ENCODE measurements at places on chromosomes 4 and X.

DNA sequence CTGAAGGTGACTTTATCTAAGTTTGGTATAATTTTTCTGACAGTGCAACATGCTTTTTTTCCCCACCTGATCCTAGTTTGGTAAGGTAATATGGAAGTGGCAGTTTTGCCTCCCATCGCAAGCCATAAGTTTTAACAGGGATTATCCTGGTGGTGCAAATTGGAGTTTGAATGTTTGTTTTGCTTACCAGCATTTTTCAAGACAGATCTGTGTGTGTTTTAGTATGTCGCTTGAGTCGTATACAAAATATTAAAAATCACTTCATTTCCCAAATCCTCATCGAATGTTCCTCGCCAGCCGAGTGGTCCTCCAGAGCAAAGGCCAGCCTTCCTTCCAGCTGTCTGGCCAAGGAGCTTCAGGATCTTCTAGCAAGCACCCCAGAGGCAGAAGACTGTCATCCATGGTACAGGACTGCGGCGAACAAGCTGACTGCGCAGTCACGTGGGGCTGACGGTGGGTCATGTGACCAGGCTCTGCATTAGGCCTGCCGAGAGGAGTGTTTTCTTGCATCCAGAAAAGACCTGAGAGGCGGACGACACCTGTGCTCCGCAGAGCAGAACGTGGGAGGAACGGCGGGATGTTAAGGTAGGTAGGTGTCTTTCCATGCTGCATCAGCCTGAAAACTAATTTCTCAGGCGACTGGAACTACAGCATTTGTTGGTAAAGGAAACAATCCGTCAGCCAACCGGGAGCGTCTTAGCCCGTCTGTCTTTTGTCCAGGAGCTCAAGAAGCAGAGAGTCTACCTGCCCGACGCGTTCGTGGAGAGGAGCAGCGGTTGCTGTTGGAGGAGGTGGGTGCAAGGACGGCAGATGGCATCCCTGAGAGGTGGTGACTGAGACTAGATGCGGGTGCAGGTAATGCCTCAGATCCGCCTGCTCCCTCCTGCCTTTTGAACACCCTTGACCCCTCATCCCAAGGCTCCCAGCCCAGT lies at the start of gene GPRASP3:
Gene GPRASP3 (plus strand): TSS at position 507 of the 932 bp plus-strand sequence. CDS start 28,253 bp downstream, outside the sequence.
- DNase-seq, result peak; percentile 53

DNA sequence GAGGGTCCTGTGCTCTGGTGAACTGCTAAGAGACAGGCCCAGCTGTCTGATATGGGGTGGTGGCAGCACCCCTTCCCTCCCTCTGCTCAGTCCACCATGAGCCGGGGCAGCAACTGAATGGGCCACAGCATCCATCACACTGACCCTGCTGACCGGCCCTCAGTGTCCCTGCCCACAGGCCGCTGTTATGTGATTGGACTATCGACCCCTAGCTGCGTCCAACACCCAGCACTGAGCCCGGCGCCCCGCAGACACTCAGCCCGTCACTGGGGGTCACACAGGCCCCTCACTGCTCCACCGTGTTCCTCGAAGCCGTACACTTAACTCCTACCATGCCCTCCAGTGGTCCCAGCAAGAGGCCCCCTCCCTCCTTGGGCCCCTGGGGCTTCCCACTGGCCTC lies 88.8 kb upstream of the PSAPL1 start:
- DNase-seq, result no peak

- DNase-seq, result no peak
Observed at GRCh38 chr4:127685292-127685691, 44.9 kb upstream of the SLC25A31 start.

DNA sequence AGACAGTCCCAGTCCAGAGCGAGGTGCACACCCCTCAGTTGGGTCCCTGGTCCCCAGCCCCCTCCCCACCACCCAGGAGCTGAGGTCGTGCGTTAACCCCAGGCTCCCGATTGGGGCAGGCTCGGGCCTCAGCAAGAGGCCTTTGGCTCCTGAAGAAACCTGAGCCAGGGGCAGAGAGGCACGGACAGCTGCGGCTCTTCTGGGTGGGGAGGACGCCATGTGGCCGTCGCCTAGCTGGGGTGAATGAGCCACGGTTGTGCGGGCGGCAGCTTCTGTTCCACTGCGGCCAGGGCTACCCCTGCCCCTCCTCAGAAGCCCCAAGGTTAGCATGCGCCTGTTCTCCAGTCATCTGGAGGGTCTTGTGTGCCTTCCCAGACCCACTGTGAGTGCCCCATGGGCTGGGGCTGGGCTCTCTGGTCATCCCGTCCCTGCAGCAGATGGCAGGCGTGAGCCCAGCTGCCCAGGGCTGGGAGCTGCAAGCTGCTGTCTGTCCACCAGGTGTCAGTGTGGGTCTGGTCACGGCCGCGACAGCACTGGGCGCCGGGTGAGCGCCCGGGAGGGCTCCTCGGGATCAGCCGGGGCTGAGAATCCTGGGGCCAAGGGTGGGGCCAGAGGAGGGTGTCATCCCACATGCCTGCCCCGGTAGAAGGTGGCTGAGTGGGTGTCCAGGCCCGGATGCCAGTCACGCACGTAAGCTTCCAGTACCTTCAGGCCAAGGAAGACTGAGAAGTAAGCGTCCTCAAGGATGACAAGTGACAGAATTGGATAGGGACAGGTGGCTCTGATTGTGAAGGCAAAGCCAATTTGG lies 21.9 kb downstream of the ATP2B3 start:
- peak; percentile 45 for DNase-seq

DNA sequence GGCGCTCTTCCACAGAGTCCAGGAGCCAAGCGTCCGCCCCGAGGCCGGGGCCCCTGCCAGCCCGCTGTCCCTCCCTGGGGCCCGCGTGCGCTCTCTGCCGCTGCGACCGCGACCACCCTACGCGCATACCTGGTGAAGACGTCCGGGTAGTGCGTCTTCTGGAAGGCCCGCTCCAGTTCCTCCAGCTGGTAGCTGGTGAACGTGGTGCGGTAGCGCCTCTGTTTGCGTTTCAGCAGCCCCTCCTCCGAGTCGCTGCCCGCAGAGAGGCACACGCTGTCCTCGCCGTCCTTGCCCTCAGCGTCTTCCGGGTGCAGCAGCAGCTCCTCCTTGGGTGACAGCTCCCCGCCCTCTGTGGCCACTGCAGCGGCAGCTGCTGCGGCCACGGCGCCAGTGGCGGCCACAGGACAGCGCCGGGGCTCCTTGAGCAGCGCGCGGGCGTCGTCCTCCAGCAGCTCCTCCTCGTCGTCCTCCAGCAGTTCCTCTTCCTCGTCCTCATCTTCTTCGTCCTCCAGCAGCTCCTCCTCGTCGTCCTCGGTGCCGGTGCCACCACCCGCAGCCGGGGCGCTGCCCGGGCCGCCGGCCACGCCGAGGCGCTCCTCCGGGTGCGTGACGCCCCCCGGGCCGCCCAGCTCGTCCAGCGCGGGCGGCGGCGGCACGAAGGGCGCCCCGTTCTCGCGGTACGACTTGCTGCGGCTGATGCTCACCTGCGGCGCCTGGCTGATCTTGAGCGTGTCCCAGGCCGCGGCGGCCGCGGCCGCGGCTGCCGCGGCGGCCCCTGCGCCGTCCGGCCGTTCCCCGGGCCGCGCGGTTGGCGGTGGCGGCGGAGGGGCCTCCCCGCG lies 2.8 kb downstream of the ARX start:
- no peak for DNase-seq

DNA sequence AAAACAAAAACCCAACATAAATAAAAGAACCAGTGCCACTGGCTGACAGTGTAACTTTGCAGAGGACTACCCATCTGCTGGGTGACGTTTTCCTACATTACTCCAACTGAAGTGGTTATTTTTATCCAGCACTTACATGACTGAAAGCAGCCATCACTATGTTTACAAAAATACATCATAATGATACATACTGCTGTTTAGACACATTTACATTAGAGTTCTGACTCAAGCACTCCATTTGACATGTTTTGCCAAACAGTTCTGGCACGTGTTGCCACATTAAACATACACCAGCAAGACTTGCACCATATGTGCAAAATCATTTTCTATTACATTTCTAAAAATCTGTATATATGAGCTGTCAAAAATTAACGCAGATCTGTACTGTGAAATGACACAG lies 39.6 kb downstream of the BEND4 start:
- no peak for DNase-seq

- DNase-seq, result no peak
Observed at GRCh38 chrX:11881485-11882170, 123.6 kb downstream of the MSL3 start.

DNA sequence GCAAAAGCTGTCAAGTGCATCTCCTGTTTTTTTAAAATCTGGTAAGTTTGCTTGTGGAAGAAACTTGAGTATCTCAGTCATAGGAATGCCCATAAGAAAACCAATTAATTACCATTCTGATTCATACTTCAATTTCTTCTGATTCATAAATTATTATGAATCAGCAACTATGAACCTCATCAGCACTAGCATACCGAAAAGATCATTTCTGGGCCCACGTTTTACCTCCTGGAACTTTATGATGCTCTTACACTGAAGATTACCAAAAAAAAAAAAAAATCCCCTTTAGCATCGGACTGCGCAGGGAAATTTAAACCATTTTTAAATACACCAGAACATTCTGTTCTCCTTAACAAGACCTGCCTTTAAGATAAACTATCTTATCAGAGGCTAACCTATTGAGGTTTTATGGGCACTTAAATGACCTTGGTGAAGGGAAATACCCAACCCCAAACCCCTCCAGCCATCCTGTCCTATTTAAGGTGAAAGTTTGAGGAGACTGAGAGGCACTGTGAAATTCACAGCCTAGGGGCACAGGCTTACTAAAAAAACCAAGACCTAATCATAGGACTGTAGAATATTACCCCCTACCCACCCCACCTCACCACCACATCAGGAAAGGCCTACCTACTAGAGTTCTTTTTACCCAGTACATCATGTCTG lies 38.2 kb upstream of the ABCG2 start:
- DNase-seq, result no peak

DNA sequence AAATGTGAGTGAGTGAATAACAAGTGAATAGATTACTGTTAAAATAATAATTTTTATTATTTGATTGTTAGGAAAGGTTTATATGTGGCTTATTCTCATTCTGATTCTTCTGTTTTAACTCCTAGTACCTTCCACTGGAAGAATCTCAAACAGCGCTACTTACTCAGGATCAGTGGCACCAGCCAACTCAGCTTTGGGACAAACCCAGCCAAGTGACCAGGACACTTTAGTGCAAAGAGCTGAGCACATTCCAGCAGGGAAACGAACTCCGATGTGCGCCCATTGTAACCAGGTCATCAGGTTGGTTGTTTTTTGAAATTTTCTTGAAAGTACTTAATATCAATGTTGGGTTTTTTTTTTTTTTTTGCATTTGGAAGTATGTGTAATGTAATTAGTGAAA lies 117.6 kb upstream of the BMPR1B start:
- no peak for DNase-seq

DNA sequence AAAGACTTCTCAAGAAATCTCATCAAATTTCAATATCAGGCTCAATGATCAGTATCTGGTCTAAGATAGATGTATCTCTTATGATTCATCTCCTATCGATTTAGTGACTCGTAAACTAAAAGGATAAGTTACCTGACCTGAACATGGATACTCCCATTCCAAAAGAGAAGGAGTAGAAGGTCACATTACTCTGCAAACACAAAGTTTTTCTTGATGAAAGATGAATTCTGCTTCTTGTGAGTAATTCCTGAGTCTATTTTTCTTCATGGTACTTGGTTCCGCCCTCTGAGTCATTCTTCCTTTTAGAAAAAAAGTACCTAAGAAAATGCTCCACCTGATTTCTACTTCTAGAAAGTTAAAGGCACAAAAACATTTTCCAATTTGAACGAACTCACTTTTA lies 223.1 kb upstream of the SLIT2 start:
- DNase-seq, result no peak
